ENCODE measurements at places on chromosomes 6 and 20.

GRCh38 chr20:46990017-46990595, 95.5 kb downstream of the EYA2 start:
- no peak for DNase-seq

DNA sequence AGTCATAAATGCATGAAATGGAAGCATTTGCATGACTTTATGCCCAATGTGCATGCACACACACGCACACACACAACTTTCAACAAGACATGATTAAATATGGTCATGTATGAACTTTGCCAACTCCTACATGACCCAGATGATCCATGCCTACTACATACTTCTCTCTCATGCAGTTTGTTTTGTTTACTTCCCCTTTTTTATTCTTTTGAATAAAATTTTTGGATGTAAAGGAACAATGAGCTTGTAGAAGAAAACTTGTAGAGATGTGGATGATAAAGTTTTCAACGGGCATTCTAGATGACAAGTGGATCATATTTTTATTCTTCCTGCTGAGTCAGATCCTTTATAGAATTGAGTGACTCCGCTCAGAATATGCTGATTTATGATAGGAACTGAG, 50.8 kb upstream of the AIG1 start:
- no peak for DNase-seq

DNA sequence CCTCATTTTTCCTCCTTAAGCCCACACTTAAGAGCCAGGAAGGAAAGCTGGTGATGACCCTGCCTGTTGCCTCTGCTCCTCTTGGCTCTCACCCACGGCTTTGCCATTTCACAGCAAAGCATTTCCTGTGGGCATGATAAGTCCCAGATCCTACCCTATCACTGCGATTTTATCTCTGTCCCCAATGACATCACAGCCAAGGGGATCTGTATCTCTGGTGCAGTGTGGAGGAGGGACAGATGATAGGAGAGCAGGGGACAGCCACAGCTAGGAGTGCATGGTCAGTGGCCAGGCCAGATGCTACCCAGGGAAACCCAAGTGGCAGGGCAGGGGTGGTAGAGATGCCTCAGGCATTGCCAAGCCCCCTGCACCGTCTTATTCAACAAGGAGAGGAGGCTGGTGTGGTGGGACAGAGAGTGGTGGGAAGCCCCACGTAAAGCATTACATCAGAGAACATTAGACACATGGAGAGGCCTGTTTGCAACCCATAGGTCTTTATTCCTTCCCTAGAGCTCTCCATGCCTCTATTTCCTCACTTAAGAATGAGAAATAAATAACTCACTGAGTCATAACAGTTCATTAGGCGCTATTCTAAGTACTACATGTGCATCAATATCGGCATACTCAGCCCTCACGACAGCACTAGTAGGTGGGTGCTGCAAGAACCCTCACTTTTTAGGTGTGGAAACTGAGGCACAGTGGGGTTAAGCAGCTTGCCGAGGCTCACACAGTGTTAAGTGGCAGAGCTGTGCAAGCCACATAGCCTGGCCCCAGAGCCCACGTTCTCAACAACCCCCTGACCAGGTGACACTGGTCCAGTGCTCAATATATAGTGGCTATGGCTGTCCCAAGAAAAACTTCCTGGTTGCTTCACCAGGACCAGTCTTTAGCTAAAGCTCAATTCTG, 4.6 kb downstream of the TFEB start:
- DNase-seq = no peak

DNA sequence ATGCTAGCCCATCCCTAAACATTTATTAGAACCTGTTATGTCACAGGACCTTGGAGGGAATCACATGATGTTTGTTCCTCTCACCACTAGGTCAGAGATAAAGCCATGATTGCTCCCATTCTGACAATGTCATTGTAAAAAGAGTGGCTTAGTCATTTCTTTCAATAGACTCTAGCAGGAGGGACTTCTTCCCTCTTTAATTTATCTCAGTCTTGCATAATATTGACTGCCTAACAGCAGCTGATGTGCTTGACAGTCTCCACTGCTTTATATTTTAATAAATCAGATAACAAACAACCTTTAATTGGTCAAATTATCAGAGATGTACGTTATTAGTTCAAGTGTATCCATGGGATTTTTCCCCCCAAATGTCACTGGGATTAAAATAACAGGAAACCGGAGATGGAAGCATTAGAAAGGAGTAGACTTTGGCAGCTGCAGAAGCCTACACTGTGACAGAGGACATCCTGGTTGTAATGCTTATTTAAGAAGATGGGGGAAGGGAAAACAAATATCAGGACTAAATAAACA, 39.6 kb downstream of the LAMA4 start:
- no peak for DNase-seq

GRCh38 chr20:51026269-51026668, 3.4 kb upstream of the KCNG1 start:
- no peak for DNase-seq

- DNase-seq = no peak
Observed at GRCh38 chr6:141848029-141848890, 284.5 kb upstream of the GJE1 start.

- no peak for DNase-seq
Observed at GRCh38 chr6:167550941-167551627, 226.2 kb downstream of the TTLL2 start.

- no peak for DNase-seq
Observed at GRCh38 chr6:24848461-24848860, 49.7 kb upstream of the ARMH2 start.

- DNase-seq = no peak
Observed at GRCh38 chr6:127864701-127865100, 36.2 kb downstream of the THEMIS start.

DNA sequence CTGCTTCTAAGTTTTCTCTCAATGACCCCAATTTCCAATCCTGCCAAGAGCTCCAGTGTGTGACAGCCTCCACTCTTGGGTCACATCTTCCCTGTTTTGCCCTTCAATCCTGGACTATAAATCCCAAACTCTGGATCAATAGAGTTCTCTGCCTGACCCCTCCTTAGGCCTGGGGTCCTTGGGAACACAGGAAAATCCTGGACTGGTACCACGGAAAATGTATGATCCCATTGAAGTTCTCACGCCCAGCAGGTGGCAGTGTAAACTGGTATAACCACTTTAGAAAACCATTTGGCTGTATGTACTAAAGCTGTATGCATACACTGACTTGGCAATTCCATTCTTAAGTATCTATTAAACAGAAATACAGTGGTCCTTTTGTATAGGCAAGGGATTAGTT, 98.0 kb downstream of the SNAP25 start:
- peak; percentile 4 for DNase-seq

GRCh38 chr20:46011631-46012482, 3.1 kb downstream of the MMP9 start:
- DNase-seq = peak; percentile 65

DNA sequence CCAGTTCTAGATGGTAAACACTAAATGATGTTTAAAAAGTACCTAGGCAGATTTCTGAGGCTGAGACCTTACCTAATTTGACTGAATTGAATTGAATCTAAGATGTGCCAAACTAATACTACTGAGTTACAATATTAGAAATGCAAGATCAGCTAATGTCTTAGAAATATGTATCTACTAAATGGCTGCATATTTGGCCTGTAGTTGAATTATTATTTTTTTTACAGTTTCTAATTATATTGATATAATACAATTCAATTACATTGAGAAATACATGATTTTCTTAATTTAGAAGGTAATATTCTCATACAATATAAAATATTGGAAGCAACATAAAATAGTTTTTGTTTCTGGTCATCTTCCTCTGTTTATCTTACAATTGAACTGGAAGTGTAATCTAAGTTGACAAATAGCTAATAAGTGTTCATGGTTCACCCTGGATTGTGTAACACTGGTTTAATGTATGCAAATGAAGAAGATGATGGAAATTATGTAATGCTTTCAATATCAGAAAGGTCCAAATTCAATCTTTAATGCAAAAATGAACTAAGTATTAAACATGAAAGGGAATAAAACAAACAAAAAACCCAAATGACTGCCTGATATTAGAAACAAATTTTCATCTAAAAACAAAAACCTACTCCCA, 2.9 kb downstream of the MAP3K7 start:
- no peak for DNase-seq

GRCh38 chr6:65399355-65400084, 307.5 kb downstream of the EYS start:
- DNase-seq = no peak

GRCh38 chr6:143549221-143549948, 37.9 kb upstream of the FUCA2 start:
- no peak for DNase-seq

- DNase-seq = no peak
Observed at GRCh38 chr20:56839786-56840185, 210.7 kb downstream of the TFAP2C start.

- DNase-seq = no peak
Observed at GRCh38 chr6:19269341-19269898, 567.8 kb upstream of the ID4 start.

GRCh38 chr20:9301129-9302090, 213.0 kb upstream of the LAMP5 start:
- DNase-seq = no peak

- no peak for DNase-seq
Observed at GRCh38 chr6:34148631-34149451, 3.0 kb upstream of the GRM4 start.

DNA sequence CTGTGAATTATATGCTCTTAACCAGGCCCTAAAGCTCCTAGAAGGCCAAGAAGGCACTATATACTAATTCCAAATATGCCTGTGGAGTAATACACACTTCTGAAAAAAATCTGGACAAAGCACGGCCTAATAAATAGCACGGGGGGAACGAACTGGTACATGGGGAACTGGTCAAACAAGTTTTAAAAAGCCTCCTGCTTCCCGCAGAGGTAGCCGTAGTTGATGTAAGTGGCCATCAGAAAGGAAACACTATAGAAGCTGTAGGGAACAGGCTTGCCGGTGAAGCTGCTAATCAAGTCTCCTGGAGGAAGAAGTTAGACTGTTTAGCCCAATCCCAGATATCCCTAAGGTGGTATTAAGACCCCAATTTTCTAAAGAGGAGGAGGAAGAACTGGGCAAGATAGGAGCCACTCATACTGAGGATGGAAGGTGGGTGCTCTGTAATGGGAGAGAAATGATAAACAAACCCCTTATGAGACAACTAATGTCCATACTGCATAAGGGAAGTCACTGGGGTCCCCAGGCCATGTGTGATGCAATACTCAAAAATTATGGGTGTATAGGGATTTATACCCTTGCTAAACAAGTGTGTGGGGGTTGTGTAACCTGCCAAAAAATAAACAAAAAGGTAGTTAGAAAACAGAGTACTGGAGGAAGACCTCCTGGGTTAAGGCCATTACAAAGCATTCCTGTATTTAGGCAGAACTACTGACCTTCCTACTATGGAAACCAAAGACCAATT, 27.1 kb upstream of the ZNF318 start:
- no peak for DNase-seq

GRCh38 chr20:57075603-57076002, 190.8 kb downstream of the BMP7 start:
- DNase-seq = no peak

All from OCI-LY7 (cell line).